ENCODE measurements at places on chromosomes 6 and 20. TPM values are rescaled to one million over a fixed set of nuclear protein-coding genes. Genes with fewer than 3 reads are reported as not detected.

GRCh38 chr20:25046736-25047666 lies 10.9 kb downstream of the ACSS1 start:
- DNase-seq, result no peak
- H3K4me1 ChIP-seq, result peaks cover under 1% of the 10 kb centered on the region
- no peak overlapping the region for H3K4me3 ChIP-seq
- no peak overlapping the region for H3K27ac ChIP-seq
- no peaks in the 10 kb centered on the region for H3K27me3 ChIP-seq

DNA sequence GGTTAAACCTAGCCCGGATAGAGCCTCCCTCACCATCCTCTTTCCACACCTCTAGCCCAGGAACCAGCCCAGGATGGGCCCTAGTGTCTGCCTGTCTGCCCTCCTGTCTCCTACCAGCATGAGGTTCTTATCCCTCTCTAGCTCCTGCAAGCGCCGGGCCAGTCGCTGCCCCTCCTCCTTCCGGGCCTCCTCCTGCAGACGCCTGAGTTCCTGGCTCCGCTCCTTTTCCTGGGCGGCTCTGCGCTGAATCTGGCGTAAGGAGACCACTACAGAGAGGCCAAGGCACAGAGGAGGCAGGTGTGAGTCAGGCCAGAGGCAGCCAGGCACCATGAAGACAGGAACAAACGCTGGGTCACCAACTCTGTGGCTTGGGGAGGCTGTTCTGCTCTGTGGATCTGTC lies 4.3 kb upstream of the PSORS1C2 start:
- no peaks in the 10 kb centered on the region for H3K4me1 ChIP-seq
- DNase-seq, result peak; percentile 65
- no peak overlapping the region for H3K27ac ChIP-seq
- no peaks in the 10 kb centered on the region for H3K36me3 ChIP-seq

DNA sequence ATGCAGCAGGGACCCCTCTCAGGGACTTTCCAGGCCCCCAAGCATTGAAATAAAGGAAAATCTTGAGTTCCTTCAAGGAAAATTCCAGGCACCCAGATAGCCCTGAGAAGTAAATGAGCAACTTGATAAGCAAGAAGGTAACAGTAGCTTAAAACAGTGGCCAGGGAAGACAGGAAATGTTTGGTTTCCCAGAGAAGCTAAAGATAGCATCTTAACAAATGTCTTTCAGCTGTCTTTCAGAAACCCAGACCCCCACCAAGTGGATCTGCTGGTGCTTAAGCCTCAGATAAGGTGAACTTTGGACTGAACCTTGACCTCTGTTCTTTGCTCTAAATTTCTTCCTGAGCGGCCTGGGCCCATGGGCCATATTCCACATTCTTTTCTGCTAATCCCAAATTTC lies 117.8 kb upstream of the CST7 start:
- H3K36me3 ChIP-seq, result no peaks in the 10 kb centered on the region
- H3K4me3 ChIP-seq, result no peak overlapping the region

DNA sequence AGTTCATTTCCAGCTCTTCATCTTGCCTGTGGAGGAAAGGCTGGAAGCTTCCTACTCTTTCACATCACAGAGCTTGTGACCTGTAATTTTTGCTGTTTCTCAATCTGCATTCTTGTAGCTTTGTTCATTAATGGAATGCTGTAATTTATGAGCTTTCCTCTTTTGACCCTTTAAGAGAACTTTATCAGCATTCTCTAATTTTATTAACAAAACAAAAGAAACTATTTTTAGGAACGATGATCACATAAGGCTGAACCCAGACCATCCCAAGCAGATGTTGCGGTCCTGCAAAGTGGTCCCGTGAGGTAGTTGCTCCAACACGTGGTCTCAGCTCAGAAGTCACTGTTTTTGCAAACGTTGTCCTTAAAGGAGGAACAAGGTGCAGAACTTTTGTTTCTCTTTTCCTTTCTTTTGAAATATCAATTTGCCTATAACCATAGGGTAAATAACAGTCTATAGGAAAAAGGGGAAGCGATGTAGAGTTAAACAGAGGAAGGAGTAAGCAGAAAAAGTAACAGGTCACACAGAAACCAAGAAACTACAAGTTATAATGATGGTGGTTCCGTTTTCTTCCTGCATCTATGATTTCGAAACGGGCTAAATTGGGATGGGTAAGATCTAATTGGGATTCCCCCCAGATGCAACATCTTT lies 121.3 kb upstream of the PHACTR1 start:
- no peaks in the 10 kb centered on the region for H3K36me3 ChIP-seq
- H3K27me3 ChIP-seq, result no peaks in the 10 kb centered on the region
- no peaks in the 10 kb centered on the region for H3K4me1 ChIP-seq
- H3K27ac ChIP-seq, result no peak overlapping the region

DNA sequence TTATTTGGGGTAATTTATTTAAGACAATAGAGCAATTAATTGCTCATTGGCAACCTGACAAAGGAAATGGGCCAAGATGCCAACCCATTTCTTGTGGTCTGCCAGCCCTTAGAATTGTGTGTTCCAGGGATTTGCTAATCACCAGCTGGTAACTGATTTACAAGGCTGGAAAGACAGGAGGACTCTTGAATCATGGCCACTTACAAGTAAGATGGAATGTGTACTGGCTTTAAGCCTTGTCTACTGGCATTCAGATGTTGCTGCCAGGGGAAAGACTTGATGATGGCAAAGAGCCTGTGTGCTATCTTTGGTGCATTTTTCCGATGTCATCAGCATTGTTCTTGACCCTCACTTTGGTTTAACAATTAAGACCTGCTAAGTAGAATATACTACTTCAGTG lies 91.0 kb downstream of the BCKDHB start:
- no peak overlapping the region for H3K4me3 ChIP-seq
- DNase-seq, result no peak
- no peak overlapping the region for H3K27ac ChIP-seq

DNA sequence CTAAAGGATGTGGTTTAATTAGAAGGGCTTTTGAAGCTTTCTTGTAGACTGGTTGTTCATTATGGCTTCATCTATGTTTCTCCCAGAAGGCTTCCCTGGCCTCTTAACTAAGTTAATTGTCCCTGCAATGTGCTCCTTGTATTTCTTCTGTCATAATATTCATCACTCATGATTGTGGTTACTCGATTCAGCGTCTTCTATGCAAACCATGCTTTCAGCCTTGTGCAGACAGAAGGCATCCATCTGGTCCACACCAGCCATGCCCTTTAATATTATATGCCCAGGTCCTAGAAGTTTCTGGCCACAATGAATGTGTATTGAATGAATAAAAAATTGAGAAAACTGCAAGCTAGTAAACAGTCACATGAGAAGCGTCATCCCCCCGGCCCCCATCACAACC lies 163.2 kb downstream of the KHDC1L start:
- no peaks in the 10 kb centered on the region for H3K27me3 ChIP-seq
- no peak for DNase-seq
- no peak overlapping the region for H3K4me3 ChIP-seq
- no peak overlapping the region for H3K27ac ChIP-seq
- H3K36me3 ChIP-seq, result no peaks in the 10 kb centered on the region

DNA sequence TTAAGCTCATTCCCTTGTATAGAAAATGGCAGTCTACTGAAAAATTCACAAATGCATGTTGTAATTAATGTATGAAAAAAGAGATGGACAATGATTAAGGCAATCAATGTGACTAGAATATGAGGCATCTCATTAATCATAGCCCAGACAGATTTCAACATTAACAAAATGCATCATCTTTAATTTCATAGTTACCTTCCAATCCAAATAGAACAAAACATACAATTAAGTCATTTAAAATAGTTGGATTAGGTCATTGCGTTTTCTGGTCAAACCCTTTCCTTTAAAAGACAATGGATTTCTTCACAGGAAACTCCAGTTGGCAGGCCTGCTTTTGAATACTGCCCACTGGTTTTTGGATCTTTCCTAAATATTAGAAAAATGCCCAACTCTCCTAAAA lies 203.9 kb downstream of the HAO1 start:
- no peaks in the 10 kb centered on the region for H3K4me1 ChIP-seq
- no peaks in the 10 kb centered on the region for H3K27me3 ChIP-seq
- H3K4me3 ChIP-seq, result no peak overlapping the region
- no peaks in the 10 kb centered on the region for H3K36me3 ChIP-seq
- DNase-seq, result no peak

GRCh38 chr6:26056583-26057350 lies 30.5 kb upstream of the HFE start:
- H3K27ac ChIP-seq, result peak overlapping the region; percentile 94
- H3K4me1 ChIP-seq, result no peaks in the 10 kb centered on the region
- H3K36me3 ChIP-seq, result no peaks in the 10 kb centered on the region

- H3K27ac ChIP-seq, result peak overlapping the region; percentile 57
- H3K36me3 ChIP-seq, result no peaks in the 10 kb centered on the region
- no peaks in the 10 kb centered on the region for H3K27me3 ChIP-seq
- no peak for DNase-seq
- no peak overlapping the region for H3K4me3 ChIP-seq
- H3K4me1 ChIP-seq, result no peaks in the 10 kb centered on the region
These were observed 23.2 kb upstream of the PNPLA1 start for GRCh38 chr6:36246506-36247268.

DNA sequence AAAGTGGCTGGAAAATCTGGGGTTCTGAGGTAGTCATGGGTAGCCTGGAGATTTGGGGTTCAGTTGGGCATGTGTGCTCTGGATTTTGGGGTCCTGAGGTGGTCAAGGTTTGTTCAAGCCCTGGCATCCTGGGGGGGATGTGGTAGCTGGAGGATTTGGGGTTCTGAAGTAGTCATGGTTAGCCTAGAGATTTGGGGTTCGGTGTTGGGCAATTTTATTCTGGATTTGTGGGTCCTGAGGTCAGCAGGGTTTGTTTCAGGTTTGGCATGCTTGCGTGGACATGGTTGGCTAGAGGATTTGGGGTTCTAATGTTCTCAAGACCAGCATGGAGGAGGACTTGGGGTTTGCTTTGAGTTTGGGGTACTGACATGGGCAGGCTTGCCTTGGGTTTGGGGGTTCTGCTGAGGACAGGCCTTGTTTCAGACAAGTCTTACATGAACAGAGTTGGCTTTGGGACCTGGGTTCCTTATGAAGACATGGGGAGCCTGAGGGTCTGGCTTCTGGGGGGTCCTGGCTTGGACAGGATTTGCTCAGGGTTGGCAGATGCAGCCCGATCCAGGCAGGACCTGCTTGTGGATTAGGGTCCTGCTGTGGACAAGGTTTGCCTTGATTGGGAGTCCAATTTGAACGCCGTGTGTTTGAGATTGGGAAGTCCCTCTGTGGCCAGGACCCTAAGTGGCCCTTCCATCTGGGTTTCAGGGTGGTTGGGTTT lies 906 bp downstream of the ANKRD60 start:
- peaks cover 5% of the 10 kb centered on the region for H3K27me3 ChIP-seq
- no peaks in the 10 kb centered on the region for H3K36me3 ChIP-seq
- peaks cover 8% of the 10 kb centered on the region for H3K4me1 ChIP-seq
- H3K4me3 ChIP-seq, result no peak overlapping the region
- H3K27ac ChIP-seq, result no peak overlapping the region

GRCh38 chr6:3623451-3624249 lies 127.9 kb downstream of the PXDC1 start:
- H3K36me3 ChIP-seq, result no peaks in the 10 kb centered on the region
- H3K27ac ChIP-seq, result no peak overlapping the region
- no peaks in the 10 kb centered on the region for H3K27me3 ChIP-seq
- H3K4me3 ChIP-seq, result no peak overlapping the region
- no peak for DNase-seq

DNA sequence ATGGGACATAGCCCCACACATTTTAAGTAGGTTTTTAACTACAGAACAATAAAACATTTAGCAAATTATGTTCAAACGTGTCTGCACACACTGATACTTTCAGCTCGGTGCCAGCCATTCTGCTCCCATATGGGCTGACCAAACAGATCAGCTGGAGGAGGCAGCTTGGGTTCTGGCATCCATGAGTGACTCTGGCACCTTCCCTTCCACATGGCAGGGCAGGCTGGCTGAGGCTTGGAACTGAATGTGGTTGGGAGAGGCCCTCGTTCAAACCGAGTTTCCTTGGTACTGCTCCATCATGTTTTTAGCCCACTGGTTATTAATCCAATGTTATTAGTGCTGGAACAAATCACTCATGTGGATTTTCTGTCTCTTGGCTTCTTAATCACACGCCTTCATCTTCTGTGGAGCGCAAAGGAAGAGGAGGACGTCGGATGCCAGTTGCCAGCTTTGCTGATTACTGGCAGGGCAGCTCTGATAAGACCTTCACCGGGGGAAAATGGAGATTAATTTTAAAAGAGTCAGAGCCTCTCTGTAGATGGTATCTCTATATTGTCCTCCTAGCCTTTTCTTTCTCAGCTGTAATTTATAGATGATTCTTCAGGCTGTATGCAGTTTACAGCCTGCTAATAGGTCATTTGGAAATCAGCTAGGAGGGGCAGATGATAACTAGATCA lies 93.1 kb upstream of the TIAM2 start:
- no peak for DNase-seq
- H3K36me3 ChIP-seq, result no peaks in the 10 kb centered on the region
- no peaks in the 10 kb centered on the region for H3K4me1 ChIP-seq
- H3K4me3 ChIP-seq, result no peak overlapping the region
- H3K27me3 ChIP-seq, result no peaks in the 10 kb centered on the region

GRCh38 chr20:25470045-25470444 lies 62.6 kb downstream of the GINS1 start:
- H3K27ac ChIP-seq, result no peak overlapping the region
- no peaks in the 10 kb centered on the region for H3K27me3 ChIP-seq
- H3K4me3 ChIP-seq, result no peak overlapping the region
- no peak for DNase-seq

DNA sequence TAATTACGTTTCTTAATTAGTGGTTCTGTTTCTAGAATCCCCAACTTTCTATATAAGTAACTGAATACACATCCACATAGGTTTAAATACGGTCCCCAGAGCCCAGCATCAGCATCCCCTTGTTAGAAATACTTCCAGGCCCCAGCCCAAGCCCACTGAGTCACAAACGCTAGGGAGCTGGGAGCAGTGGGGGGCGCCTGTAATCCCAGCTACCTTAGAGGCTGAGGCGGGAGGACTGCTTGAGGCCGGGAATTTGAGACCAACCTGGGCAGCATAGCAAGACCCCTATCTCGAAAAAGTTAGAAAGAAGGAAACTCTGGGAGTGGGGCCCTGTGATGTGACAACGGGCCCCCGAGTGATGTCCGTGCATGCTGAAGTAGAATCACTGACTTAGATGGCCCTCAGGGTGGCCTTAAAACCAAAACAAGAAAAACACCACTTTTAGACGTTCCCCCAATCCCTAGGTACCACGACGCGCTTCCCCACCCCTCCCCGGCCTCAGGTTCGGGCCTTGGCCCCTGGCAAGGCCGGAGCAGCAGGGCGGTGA lies 1.3 kb upstream of the PPP1R3G start:
- peak overlapping the region; percentile 88 for H3K27ac ChIP-seq
- H3K36me3 ChIP-seq, result no peaks in the 10 kb centered on the region
- no peaks in the 10 kb centered on the region for H3K27me3 ChIP-seq
- peak overlapping the region; percentile 51 for H3K4me3 ChIP-seq
- no peaks in the 10 kb centered on the region for H3K4me1 ChIP-seq
- DNase-seq, result no peak

- H3K4me1 ChIP-seq, result no peaks in the 10 kb centered on the region
- H3K27ac ChIP-seq, result no peak within 1 kb of the TSS
- H3K36me3 ChIP-seq, result no peaks in the 10 kb centered on the region
- DNase-seq, result no peak
These were observed at the start of gene SLA2 for GRCh38 chr20:36645998-36646397. Gene SLA2, minus strand, starts transcription at chr20:36646196. Its CDS starts 4,861 bp downstream, at chr20:36641335.

The IMPG1 gene
- total RNA-seq, result not detected

The TOX2 gene
- 4.8 TPM for total RNA-seq

The EPPIN gene
- total RNA-seq, result not detected

The RSPH9 gene
- total RNA-seq, result not detected

The RSPH4A gene
- 0.51 TPM for total RNA-seq

The HLA-G gene
- total RNA-seq, result not detected

The SPEF1 gene
- total RNA-seq, result not detected

The LY6G5C gene
- 3.8 TPM for total RNA-seq

The PNLDC1 gene
- total RNA-seq, result not detected

The VIP gene
- total RNA-seq, result 1.3 TPM

All from uterus (tissue), 4 donors.